ENCODE measurements at places on chromosomes 12 and 14. TPM values are rescaled to one million over a fixed set of nuclear protein-coding genes. Genes with fewer than 3 reads are reported as not detected.

The MYO1H gene
- not detected for total RNA-seq

- no peaks in the 10 kb centered on the region for H3K27me3 ChIP-seq
- peak overlapping the region; percentile 84 for H3K4me3 ChIP-seq
- no peaks in the 10 kb centered on the region for H3K4me1 ChIP-seq
- H3K27ac ChIP-seq: peak overlapping the region; percentile 89
- no peak for DNase-seq
- H3K36me3 ChIP-seq: peaks cover 5% of the 10 kb centered on the region
Observed at GRCh38 chr14:74018174-74018585, 908 bp downstream of the ENTPD5 start.

- H3K27ac ChIP-seq: no peak overlapping the region
- no peak for DNase-seq
- H3K4me3 ChIP-seq: no peak overlapping the region
- no peaks in the 10 kb centered on the region for H3K4me1 ChIP-seq
- H3K27me3 ChIP-seq: no peaks in the 10 kb centered on the region
Observed at GRCh38 chr12:117863002-117863709, 105.6 kb downstream of the KSR2 start.

GRCh38 chr14:75660238-75660629 lies 442 bp downstream of the ERG28 start:
- peaks cover 5% of the 10 kb centered on the region for H3K4me1 ChIP-seq
- no peak for DNase-seq
- peak overlapping the region; percentile 94 for H3K4me3 ChIP-seq
- H3K36me3 ChIP-seq: peaks cover 3% of the 10 kb centered on the region
- H3K27ac ChIP-seq: peak overlapping the region; percentile 89

DNA sequence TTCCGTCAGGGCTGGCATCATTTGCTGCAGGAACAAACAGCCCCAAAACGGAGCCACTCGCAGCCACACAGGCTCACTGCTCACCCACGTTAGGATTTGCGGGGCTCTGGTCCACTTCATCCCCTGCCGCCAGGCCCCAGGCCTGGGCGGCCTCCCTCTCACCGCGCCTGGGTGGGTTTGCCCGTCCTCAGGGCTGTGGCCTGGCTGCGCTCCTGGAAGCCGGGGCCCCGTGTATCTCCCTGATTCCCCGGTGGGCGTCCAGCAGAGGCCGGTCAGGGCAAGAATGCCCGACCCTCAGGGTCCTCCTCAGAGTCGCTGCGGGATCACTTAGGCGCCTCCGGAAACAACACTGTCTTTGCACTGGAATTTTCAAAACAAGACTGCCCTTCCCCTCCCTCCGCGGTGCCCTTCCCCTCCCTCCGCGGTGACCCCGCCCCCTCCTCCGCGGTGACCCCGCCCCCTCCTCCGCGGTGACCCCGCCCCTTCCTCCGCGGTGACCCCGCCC lies 15.7 kb upstream of the FBRSL1 start:
- peak overlapping the region; percentile 87 for H3K27ac ChIP-seq
- H3K4me1 ChIP-seq: peaks cover 19% of the 10 kb centered on the region
- no peaks in the 10 kb centered on the region for H3K27me3 ChIP-seq
- H3K36me3 ChIP-seq: no peaks in the 10 kb centered on the region
- DNase-seq: no peak

DNA sequence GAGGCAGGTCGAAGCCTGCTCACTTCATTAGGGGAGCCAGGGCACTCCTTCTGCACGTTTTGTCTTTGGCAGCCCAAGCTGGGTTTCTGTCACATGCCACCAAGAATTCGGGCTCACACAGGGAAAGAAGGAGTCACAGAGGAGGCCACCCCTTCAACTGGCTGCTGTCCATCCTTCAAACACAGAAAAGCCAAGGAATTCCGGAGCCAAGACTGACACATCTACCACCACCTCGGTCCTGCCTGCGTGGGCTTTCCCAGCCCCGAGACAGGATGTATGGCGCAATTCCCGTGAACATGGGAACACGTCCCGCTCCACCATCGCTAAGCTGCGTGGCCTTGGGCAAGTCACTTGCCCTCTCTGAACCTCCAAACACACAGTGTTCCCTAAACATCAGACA lies 70.4 kb downstream of the NCOR2 start:
- H3K27me3 ChIP-seq: no peaks in the 10 kb centered on the region
- no peak for DNase-seq

- H3K27ac ChIP-seq: no peak overlapping the region
- no peak for DNase-seq
- no peaks in the 10 kb centered on the region for H3K4me1 ChIP-seq
Observed at GRCh38 chr14:38233218-38233617, 22.7 kb downstream of the CLEC14A start.

- no peaks in the 10 kb centered on the region for H3K36me3 ChIP-seq
- H3K4me3 ChIP-seq: no peak overlapping the region
- H3K4me1 ChIP-seq: no peaks in the 10 kb centered on the region
- no peak overlapping the region for H3K27ac ChIP-seq
- H3K27me3 ChIP-seq: no peaks in the 10 kb centered on the region
Observed at GRCh38 chr14:81234278-81234677, 13.5 kb upstream of the GTF2A1 start.

GRCh38 chr12:32897281-32897610 lies 669 bp upstream of the PKP2 start:
- 0 out of 2 replicates have a peak, but pooled peaks cover 7% of the 10 kb centered on the region for H3K4me1 ChIP-seq
- no peak for DNase-seq
- no peaks in the 10 kb centered on the region for H3K36me3 ChIP-seq

GRCh38 chr12:19792028-19792427 lies 352.7 kb downstream of the AEBP2 start:
- no peak for DNase-seq
- H3K27ac ChIP-seq: no peak overlapping the region
- H3K36me3 ChIP-seq: no peaks in the 10 kb centered on the region
- no peaks in the 10 kb centered on the region for H3K4me1 ChIP-seq
- H3K4me3 ChIP-seq: no peak overlapping the region

DNA sequence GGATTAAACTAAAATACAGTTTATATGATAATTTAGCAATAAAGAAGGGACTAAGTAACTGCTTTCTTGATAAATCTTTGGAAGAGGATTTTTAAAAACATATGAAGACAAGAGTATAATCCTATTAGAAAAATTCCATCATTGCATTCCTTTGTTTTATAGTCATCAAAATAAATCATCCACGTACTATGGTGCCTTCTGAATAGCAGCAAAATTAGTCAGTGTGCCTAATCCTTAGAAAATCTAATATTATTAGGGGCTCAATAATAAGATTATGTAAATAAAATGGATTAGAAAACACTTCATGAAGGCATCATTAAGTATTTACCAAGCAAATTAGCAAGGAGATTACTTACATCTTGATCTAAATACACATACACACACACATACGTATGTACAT lies 102.1 kb downstream of the KCNH5 start:
- H3K4me3 ChIP-seq: no peak overlapping the region
- no peaks in the 10 kb centered on the region for H3K4me1 ChIP-seq
- H3K36me3 ChIP-seq: no peaks in the 10 kb centered on the region
- no peak overlapping the region for H3K27ac ChIP-seq

- peaks cover 15% of the 10 kb centered on the region for H3K4me1 ChIP-seq
- H3K27ac ChIP-seq: peak overlapping the region; percentile 90
- H3K36me3 ChIP-seq: peaks cover 9% of the 10 kb centered on the region
- H3K4me3 ChIP-seq: peak overlapping the region; percentile 98
- H3K27me3 ChIP-seq: no peaks in the 10 kb centered on the region
- DNase-seq: no peak
Observed at GRCh38 chr12:49017891-49018260, 700 bp downstream of the PRKAG1 start.

DNA sequence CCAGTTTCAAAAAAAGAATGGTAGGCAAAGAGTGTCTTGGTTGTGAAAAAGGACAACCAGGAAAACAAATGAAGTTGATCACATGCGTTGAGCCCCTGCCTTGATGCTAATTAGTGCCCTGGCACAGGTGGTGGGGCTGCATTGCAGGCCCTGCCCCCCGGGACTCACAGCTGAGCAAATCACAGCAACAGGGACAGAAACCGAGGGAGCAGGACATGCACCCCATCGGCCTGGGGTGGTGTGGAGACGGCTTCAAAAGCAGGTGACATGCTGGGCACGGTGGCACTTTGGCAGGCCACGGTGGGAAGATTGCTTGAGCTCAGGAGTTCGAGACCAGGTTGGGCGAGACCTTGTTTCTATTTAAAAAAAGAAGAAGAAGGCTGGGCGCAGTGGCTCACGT lies 1.1 kb upstream of the PAPLN start:
- H3K36me3 ChIP-seq: no peaks in the 10 kb centered on the region
- DNase-seq: no peak
- H3K4me1 ChIP-seq: peaks cover 30% of the 10 kb centered on the region
- H3K27me3 ChIP-seq: 0 out of 2 replicates have a peak, but pooled peaks cover 2% of the 10 kb centered on the region
- no peak overlapping the region for H3K27ac ChIP-seq

DNA sequence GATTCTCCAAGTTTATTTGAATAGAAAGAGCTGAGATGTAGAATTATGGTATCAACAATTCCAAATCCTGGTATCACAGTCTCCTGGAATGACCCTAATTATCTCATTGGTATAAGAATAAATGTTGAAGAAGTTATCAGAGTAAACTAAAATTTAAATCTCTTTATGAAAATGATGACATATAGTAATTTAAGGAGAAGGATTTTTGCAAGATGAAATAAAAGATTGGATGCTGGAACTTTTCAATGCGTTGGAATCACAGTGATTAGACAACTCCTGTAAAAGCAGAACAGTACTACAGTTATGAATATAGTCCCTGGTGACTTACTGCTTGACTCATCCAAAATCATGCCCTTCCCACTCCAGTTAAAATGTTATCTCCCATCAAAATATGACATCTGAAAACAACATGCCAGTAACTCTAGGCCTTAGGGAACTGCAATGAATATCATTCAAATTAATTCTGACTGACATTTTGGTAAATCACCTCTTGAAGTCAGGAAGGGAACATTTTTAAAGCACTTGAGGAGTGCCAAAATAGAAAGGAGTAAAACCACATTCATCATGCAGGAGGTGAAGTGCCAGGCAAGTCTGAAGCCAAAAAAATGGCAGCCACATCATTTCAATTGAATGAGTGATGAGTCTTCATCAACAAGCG lies 197.8 kb upstream of the PRKD1 start:
- no peak overlapping the region for H3K27ac ChIP-seq
- no peak for DNase-seq
- no peaks in the 10 kb centered on the region for H3K36me3 ChIP-seq
- no peaks in the 10 kb centered on the region for H3K4me1 ChIP-seq

The ACVRL1 gene
- 0.36 TPM for total RNA-seq

The BCL11B gene
- 0.23 TPM for total RNA-seq

DNA sequence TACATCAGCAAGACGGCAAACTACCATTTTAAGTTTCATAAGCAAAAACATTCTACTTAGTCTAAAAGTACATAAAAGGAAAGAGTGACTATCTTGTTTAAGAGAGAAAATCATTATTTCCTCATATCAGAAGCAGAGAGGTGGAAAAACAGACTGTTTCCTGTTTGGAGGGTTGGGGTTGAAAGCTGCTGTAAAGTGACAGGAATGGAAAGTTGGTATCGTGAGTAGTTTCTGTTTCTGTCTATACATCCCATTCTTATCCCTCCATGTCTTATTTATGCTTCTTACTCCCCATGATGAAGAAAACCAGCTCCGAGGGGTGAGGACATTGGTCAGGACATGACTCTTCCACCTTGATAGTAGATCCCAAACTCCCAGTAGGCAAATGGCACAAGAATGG lies 216.5 kb downstream of the EGLN3 start:
- no peaks in the 10 kb centered on the region for H3K4me1 ChIP-seq
- H3K4me3 ChIP-seq: no peak overlapping the region
- H3K27me3 ChIP-seq: no peaks in the 10 kb centered on the region
- no peak for DNase-seq

GRCh38 chr14:49953196-49953595 lies 60.3 kb downstream of the ARF6 start:
- peaks cover 36% of the 10 kb centered on the region for H3K4me1 ChIP-seq
- H3K27ac ChIP-seq: peak overlapping the region; percentile 88
- H3K27me3 ChIP-seq: no peaks in the 10 kb centered on the region

DNA sequence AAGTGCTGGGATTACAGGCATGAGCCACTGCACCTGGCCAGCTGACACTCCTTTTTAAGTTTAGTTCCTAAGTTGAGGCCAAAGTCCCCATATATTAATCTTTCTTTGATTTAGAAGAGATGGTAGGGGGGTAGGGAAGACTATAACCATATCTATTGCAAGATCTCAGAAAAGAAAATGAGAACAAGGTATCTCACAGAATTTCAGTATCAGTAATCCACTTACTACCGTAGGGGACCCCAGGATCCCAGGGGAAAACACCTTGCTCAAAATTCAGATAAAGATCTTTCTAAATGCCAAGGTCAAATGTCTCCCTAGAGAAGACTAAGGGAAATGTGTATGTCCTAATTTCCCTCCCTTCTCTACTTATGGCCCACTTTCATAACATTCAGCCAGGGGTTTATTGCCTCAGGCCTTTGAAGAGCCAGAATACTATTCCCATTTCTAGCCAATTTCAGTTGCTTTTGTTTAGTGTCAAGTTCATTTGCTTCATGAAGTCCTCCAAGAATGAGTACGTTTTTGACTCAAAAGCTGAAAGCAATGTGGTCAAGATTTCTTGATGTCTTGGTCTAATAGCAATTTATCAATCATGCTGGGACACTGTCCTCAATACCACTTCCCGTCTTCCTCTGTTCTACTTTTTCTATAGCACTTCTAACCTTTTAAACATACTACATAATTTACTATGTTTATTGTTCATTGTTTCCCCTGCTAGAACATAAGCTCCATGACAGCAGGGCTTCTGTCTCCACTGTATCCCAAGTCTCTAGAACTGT lies 86.3 kb downstream of the DCAF5 start:
- H3K36me3 ChIP-seq: peaks cover 9% of the 10 kb centered on the region
- H3K4me1 ChIP-seq: no peaks in the 10 kb centered on the region
- H3K4me3 ChIP-seq: no peak overlapping the region
- no peaks in the 10 kb centered on the region for H3K27me3 ChIP-seq
- no peak for DNase-seq

- no peaks in the 10 kb centered on the region for H3K36me3 ChIP-seq
- no peak overlapping the region for H3K4me3 ChIP-seq
- H3K4me1 ChIP-seq: no peaks in the 10 kb centered on the region
- no peak overlapping the region for H3K27ac ChIP-seq
- no peaks in the 10 kb centered on the region for H3K27me3 ChIP-seq
Observed at GRCh38 chr12:13777374-13777773, 204.0 kb downstream of the GRIN2B start.

DNA sequence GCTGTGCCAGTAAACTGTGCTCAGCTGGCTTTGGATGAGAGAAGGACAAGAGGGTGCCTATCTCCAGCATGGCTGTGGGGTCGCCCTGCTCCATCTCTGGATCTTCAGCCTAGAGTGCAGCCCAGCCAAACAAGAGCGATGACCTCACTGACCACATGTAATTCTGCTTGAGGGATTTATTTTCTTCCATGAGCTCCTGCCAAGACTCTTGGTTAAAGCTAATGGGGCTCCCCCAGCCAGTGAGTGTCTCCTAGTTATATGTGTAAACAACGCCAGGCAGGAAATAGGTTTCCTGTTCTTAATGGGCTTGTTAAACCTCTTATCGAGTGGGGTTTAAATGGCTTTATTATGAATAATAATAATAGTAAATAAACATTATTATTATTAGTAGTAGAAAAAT lies 397.2 kb downstream of the NRXN3 start:
- H3K4me1 ChIP-seq: no peaks in the 10 kb centered on the region
- no peak for DNase-seq
- no peaks in the 10 kb centered on the region for H3K27me3 ChIP-seq
- no peak overlapping the region for H3K4me3 ChIP-seq

- no peak overlapping the region for H3K27ac ChIP-seq
- DNase-seq: peak; percentile 28
- peaks cover 12% of the 10 kb centered on the region for H3K4me1 ChIP-seq
Observed at GRCh38 chr12:130916241-130916911, 37.3 kb upstream of the ADGRD1 start.
